Muscle of leg (tissue), 16 donors: ENCODE measurements at places on chromosomes 3 and 15. TPM values are rescaled to one million over a fixed set of nuclear protein-coding genes. Genes with fewer than 3 reads are reported as not detected.

The CNTN4 gene
- polyA plus RNA-seq: 3.9 TPM

DNA sequence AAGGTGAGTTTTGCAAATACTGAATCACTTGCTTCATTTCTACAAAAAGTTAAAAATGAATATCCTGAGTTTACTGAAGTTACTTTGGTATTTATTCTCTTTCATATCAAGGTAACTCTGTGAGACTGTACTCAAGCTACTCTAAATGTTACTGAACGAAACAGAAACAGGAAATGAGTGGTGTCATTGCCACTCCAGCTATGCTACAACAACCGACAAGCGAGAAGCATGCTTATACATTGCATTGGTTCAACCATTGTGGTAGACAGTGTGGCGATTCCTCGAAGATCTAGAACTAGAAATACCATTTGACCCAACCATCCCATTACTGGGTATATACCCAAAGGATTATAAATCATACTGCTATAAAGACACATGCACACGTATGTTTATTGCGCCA lies 313.2 kb upstream of the THBS1 start:
- no peak overlapping the region for H3K27ac ChIP-seq
- no peaks in the 10 kb centered on the region for H3K27me3 ChIP-seq
- H3K4me3 ChIP-seq: no peak overlapping the region
- H3K4me1 ChIP-seq: peaks cover 2% of the 10 kb centered on the region
- H3K36me3 ChIP-seq: no peaks in the 10 kb centered on the region
- DNase-seq: no peak

DNA sequence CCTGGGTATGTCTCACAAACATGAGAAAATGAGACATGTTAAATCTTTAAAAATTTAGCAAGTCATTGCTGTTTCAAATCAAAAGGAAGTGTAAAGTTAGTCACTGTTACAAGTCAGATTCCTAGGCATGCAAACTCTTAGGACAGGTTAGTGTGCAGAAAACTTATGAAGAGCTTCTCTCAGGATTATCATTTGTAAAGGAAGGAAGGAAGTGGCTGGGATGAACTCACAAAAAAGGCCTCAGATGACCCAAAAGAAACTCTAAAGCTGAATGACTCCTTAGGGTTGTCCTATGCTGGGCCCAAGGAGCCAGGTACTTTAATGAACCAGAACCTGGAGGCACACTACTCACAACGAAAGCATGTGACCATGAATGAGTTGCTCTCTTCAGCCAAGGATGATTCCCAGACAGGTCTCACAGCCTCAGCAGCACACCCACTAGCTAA lies 25.0 kb downstream of the MSL2 start:
- no peaks in the 10 kb centered on the region for H3K36me3 ChIP-seq
- no peak overlapping the region for H3K27ac ChIP-seq
- H3K4me1 ChIP-seq: no peaks in the 10 kb centered on the region
- no peak overlapping the region for H3K4me3 ChIP-seq

- no peaks in the 10 kb centered on the region for H3K36me3 ChIP-seq
- DNase-seq: no peak
- H3K27me3 ChIP-seq: peaks cover 50% of the 10 kb centered on the region
- H3K27ac ChIP-seq: no peak overlapping the region
- peaks cover 6% of the 10 kb centered on the region for H3K4me1 ChIP-seq
Measured at GRCh38 chr3:142962520-142963233, 797 bp downstream of the PAQR9 start.

DNA sequence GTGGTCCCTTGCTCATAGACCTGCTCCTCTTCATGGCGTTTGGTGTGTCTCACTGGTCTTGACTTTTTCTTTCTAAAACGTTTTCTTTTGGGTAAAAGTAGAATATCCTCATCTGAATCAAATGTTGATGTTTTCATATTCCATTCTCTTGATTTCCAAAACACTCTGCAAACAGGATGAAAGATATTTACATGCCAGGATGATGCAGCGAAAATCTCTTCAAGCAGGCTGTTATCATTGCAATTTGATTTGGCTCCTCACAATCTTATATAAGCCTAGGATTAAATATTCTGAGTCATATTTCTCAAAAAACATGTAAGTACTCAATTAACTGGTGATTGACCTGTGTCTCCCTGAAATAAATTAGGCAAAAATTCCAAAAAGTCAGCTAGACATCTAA lies 10.1 kb downstream of the PP2D1 start:
- no peak for DNase-seq
- no peaks in the 10 kb centered on the region for H3K36me3 ChIP-seq
- no peak overlapping the region for H3K27ac ChIP-seq
- no peaks in the 10 kb centered on the region for H3K4me1 ChIP-seq
- H3K4me3 ChIP-seq: no peak overlapping the region
- H3K27me3 ChIP-seq: no peaks in the 10 kb centered on the region
